Gastroesophageal sphincter (tissue), 4 donors: ENCODE measurements at places on chromosomes 13 and 19. TPM values are rescaled to one million over a fixed set of nuclear protein-coding genes. Genes with fewer than 3 reads are reported as not detected.
A peak's percentile ranks its signal among the peaks of the same experiment; 100 is the strongest.

GRCh38 chr13:30712536-30713532 is 22.5 kb upstream of the ALOX5AP start:
- peak; percentile 82 for ATAC-seq

DNA sequence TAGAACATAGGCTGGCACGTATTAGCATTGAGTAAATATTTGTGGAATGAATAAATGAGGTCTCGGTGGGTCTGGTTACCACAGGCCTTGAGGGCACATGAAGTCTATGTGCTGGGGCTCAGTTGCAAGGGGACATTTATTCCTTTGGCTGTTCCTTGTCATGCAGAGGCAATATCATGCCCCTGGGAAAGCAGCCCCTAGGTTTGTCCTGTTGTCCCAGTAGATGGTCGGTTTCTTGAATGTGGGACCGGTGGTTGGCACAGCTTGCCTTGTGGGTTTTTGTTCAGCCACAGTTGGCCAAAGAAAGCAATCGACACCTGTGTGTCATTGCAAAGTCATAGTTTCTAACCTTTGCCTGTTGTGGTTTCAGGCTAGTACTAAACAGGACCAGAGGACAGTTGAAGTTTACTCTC is 24.7 kb upstream of the GPR183 start:
- ATAC-seq: no peak

GRCh38 chr19:18591735-18592385 is 3.3 kb downstream of the REX1BD start:
- no peak for ATAC-seq

DNA sequence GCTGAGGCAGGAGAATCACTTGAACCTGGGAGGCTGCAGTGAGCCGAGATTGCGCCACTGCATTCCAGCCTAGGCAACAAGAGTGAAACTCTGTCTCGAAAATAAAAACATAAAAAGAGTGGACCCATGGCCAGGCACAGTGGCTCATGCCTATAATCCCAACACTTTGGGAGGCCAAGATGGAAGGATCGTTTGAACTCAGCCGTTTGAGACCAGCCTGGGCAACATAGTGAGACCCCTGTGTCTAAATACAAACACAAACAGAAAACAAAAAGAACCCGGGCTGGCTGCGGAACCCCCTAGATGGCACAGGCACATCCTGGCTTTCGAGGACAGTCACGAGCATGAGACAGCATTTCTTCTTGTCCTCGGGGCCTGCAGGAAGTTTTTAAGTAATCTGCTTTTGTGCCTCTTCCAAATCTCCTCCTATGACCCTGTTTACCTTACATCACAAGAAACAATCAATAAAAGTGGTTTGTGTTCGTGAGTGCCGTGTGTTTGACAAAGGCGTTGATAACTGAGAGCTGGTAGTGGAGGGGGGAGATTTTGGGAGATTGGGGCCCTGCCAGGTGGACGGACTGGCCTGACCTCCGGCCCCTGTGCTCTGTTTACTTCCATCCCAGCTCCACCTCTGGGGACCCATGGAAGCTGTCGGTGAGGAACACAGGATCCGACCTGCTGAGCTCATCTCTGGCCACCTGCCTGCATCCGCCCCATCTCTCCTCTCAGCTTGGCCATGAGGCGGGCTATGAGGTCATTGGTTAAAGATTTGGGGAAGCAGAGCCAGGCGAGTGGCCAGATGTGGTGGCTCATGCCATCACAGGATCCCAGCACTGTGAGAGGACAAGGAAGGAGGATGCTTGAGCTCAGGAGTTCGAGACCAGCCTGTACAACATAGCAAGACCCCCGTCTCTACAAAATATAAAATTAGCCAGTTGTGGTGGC is 5.9 kb upstream of the GDF15 start:
- ATAC-seq: peak; percentile 98

GRCh38 chr13:86945584-86945983 is 725.6 kb upstream of the SLITRK5 start:
- ATAC-seq: no peak

GRCh38 chr13:71240911-71241310 is 626.1 kb downstream of the DACH1 start:
- no peak for ATAC-seq

DNA sequence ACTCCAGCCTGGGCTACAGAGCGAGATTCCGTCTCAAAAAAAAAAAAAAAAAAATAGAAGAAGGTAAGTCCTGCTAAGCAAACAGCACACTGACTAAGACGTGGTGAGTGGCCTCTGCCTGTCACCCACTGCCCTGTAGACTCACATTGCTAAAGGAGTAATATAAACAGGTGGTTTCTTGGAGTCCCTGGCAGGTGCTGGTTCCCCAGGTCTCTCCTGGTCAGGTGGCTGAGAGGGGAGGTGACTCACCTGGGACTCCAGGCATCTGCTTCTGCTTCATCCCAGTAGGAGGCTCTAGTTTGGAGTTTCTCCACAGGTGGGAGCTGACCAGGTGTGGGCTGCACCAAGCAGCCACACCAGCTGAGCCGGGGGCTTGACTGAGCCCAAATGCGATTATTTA is at the start of gene OR10H1:
Gene OR10H1, minus strand, starts transcription at position 359 of the 400 bp plus-strand sequence. CDS start 7,627 bp downstream, outside the sequence.
- ATAC-seq: no peak

GRCh38 chr13:60642552-60642951 is 245.5 kb downstream of the TDRD3 start:
- ATAC-seq: no peak

ZNF653 gene
- total RNA-seq: 14.4 TPM
